ENCODE measurements at places on chromosomes 13 and 19.

- DNase-seq, result no peak
Measured at GRCh38 chr13:41007744-41008128, 11.4 kb downstream of the ELF1 start.

DNA sequence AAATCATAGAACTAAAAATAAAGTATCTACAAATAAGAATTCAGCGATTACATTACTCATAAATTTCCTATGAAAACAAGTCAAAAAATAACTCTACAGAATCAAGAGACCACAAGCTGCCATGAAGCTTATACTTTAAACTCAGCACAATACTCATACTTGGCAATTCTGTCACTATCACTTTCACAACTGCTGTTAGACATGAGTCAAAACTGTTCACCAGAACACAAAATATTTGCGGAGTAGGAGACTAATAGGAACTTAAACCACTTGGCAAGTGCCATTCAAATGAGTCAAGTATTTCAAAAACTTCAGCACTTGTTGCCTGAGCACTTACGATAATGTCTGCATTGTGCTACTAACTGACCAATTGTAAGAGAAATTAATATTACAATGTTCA, 387.8 kb upstream of the GPC6 start:
- no peak for DNase-seq

DNA sequence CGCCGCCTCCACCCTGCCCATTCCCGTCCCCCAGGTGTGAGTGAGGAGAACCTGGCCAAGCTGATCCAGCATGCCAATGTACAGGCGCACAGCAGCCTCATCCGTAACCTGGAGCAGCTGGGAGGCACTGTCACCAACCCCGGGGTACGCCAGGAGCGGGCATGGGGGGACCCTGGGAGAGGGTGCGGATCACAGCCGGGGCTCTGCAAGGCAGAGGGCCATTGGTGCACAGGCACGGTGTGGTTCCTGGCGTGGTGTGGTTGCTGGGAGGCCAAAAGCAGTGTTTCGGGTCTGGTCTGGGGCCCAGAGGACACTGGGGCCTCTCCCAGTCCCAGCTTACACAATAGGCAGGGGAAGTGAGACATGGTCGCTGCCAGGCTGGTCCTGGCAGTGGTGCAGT, 8.3 kb downstream of the STXBP2 start:
- DNase-seq, result no peak

DNA sequence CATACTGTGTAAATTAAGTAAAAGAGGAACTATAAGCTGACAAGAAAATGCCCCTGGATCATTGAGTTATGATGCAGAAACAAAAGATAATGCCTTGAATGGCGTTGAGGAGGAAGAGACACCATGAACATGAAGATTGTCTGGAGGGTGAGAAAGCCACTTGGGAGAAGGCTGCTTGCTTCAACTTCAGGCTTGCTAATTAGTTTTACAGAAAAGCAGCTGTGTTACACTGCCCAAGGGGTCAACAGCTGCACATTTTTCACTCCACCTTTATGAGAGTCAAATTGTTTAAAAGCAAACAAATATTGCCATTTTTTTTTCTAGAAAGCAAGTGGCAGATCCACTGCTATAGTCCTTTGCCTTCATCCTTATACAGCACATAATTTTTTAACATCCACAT, 35.5 kb upstream of the KLF12 start:
- DNase-seq, result no peak

- DNase-seq, result no peak
Measured at GRCh38 chr13:34926508-34926907, 15.6 kb upstream of the NBEA start.

GRCh38 chr13:46817095-46817494, 20.1 kb upstream of the ESD start:
- no peak for DNase-seq

- peak; percentile 45 for DNase-seq
Measured at GRCh38 chr13:27406178-27406939, 18.1 kb upstream of the GTF3A start.

DNA sequence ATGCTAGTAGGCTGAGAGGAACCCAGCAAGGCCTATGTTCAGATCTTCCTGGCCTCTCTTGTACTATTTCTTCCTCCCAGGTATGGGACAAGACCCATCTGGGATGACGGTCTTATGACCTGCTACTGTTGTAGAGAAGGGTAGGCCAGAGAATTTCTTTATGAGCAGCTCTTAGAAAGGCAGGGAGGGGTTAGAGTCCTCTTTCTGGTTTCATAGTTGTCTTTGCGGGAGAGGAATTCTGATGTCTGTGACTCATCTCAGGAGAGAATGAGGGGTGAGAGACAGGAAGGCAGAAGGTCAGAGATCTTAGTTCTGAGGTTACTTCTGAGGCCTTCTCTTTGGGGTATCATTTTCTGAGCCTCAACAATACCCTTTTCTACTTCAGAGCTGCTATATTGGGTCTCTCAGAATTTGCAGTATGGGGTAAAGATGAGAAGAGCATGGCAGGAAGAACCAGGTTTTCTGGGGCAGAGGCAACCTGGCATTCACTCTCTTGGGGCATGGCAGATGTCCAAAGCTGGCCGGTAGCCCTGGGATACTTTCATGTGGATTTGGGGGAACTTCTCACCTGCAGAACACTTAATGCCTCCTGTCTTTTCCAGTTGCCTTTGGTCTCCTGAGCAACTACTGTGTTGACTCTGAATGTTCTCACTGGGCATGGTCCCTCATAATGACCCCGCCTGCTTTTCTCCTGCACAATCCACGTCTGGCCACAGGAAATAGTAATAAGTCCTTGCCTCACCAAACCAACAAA, 154.4 kb downstream of the GGACT start:
- no peak for DNase-seq

- no peak for DNase-seq
Measured at GRCh38 chr13:113413898-113414282, 39.4 kb downstream of the ADPRHL1 start.

DNA sequence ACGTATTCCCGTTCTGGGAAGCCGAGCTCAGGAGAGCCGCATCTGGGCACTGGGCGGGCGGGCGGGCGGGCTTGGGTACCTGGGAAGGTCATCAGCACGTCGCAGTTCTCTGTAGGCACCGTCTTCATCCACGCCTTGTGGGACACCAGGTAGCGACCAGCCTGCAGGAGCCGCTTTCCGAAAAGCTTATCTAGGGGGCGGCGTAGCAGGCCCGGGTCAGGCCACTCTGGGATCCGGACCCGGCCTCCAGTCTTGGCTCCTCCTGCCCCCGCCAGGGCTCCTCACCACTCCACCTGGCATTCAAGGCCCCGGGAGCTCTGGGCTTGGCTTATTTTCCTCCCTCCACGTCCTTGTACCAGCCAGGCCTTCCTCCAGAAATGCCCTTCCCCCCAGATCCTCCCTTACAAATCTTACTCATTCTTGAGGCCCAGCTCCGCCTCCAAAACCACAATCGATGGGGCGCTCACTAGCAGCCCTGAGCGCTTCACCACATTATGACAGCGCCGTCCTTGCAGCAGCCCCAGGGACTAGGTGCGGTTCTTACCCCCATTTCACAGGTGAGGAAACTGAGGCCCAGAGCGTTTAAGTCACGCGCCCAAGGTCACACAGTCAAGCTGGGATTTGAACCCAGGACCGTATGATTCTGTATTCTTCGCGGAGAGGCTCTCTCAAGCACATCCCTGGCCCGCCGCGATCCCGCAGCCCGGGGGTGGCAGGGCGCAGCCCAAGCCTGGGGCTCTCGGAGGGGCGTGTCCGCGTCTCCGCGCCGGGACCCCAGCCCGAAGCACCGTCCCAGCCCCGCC, 843 bp downstream of the ANO8 start:
- no peak for DNase-seq

GRCh38 chr13:106919638-106920037, 351.7 kb upstream of the ARGLU1 start:
- DNase-seq, result no peak

DNA sequence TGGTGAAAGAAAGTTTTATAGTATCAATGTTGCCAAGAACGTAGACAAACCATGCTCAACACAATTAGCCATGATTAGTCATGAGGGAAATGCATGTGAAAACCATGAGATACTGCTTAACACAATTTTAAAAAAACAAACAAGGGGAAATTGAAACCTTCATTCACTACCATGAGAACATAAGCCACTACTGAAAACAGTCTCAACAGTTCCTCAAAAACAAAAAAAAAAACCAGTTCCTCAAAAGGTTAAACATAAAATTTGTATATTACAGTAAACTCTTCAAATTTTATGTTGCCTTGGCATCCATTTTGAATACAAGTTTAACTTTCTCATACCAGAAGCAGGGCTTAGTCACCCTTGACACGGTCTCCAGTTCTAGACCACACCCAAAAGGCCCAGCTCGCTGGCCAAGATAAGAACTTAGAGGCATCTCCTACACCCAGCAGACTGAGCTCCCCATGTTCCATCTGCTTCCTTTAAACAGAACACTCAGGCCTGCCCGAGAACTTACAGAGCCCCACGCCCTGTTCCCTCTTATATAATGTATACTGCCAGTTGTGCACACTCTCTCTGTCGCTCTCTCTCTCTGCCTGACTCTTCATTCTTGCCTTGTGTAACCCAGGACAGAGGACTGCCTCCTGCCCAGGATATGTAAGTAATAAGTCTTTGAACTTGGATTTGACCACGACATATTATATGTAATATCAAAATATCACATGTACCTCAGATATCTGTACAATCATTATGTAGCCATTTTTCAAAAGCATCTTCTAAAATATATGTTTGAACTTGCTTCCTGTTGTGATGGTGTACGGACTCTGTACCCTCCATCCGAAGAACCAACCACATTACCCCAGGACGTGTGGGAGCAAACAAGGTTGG, 67.4 kb downstream of the STK24 start:
- no peak for DNase-seq

- DNase-seq, result no peak
Measured at GRCh38 chr13:18235756-18236527, 945.7 kb downstream of the TUBA3C start.

GRCh38 chr19:31072451-31072850, 276.8 kb downstream of the TSHZ3 start:
- no peak for DNase-seq

DNA sequence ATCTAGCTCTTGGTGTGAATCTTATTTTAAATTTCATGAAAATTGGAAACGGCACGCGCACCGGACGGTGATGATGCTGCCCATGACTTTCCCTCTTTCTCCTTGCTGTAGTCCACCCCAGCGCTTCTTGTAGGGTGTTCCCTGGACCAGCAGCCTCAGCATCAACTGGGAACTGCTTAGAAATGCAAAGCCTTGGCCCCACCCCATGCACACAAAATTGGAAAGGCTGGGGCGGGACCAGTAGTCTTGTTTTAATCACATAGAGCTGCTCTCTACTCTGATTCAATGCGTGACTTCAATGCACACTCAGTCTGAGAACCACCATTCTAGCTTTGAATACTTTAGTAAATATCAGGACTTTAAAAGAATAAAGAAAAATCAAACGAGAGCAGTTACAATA, 427.1 kb downstream of the EFNB2 start:
- no peak for DNase-seq

DNA sequence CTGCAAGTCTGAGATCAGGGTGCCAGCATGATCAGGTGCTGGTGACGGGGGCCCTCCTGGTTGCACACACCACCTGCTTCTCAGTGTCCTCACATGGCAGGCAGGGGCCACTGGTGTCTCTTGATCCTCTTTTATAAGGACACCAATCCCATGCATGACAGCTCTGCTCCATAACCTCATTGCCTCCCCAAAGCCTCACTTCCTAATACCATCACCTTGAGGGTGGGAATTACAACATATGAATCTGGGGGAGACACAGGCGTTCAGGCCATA, 15.0 kb upstream of the MIER2 start:
- DNase-seq, result peak; percentile 79

DNA sequence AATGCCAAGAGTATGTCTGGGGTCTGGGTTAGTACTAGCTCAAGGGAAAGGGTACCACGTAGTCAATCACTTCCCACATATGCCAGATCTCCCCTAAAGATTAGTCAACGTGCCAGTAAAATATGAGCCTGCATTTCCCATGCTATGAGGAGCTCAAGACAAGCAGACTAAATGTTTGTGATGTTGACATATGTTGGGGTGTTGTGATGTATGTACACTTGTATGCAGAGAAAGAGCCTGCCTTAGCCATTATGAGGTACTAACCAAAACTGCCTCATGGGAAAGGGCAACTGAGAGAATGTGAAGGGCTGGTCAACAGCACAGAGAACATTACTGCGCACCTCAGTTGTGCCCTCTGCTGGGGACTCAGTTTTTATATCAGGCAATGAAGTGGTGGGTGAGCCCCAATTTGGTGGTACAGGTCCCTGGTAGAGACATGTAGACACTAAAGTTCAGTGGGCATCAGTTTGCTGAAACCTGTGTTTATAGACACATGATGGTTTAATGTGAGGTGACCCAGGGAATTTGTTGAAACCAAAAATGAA, 287.0 kb downstream of the DCT start:
- DNase-seq, result peak; percentile 75

GRCh38 chr13:48571126-48571913, 38.4 kb upstream of the RCBTB2 start:
- DNase-seq, result no peak

DNA sequence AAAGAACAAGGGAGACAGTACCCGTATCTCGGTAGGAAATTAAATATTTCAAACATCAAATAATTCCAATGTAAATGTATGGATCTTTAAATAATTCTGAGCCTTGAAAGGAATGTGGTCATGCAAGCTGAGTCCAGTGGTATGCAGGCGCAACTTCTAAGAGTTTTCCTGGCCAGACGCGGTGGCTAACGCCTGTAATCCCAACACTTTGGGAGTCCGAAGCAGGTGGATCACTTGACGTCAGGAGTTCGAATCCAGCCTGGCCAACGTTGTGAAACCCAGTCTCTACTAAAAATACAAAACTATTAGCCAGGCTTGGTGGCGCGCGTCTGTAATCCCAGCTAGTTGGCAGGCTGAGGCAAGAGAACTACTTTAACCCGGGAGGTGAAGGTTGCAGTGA, 1.1 kb upstream of the ZNF845 start:
- no peak for DNase-seq

DNA sequence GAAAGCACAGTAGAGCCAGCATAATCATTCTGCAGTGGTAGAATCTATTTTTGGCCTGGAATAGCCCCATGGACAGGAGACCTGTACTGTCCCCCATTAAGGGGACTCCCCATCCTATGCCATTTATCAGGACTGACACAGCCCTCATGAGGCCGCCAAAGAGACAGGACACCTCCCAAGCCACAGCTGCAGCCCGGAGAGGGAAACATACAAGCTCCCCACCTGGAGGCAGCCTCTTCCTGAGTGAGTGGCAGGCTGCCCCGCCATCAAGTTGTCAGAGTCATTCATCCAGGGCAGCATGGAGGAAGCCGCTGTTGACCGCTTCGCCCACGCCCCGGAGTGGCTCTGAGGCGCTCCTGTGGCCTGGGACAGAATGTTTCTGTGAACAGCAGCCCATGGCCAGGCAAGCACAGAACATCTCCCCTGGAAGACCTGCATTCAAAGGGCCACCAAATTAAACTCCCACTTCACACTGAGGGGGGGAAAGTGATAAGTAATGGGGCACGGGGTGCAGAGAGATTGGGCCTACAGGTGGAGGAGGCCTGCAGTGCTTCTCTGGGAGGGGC, 111.3 kb downstream of the ZDHHC20 start:
- no peak for DNase-seq

- no peak for DNase-seq
Measured at GRCh38 chr19:18878858-18879578, 16.9 kb downstream of the CERS1 start.
